ENCODE measurements at places on chromosomes 4 and X. TPM values are rescaled to one million over a fixed set of nuclear protein-coding genes. Genes with fewer than 3 reads are reported as not detected.

The CT55 gene
- polyA plus RNA-seq: not detected

The KCNE5 gene
- polyA plus RNA-seq: 4.0 TPM

The TMPRSS11B gene
- polyA plus RNA-seq: 0.22 TPM

The NSG1 gene
- polyA plus RNA-seq: 63.0 TPM

The PRDM8 gene
- polyA plus RNA-seq: 0.35 TPM

The CENPVL2 gene
- polyA plus RNA-seq: not detected

The FGFR3 gene
- polyA plus RNA-seq: 154 TPM

The MAGEA11 gene
- not detected for polyA plus RNA-seq

The RAB9B gene
- 3.0 TPM for polyA plus RNA-seq

The APELA gene
- polyA plus RNA-seq: 0.19 TPM

The HSFX2 gene
- not detected for polyA plus RNA-seq

The KDR gene
- polyA plus RNA-seq: 114 TPM

The OPHN1 gene
- polyA plus RNA-seq: 7.3 TPM

The DRP2 gene
- polyA plus RNA-seq: 1.7 TPM

The CT47B1 gene
- not detected for polyA plus RNA-seq

The TKTL2 gene
- polyA plus RNA-seq: not detected

The IQSEC2 gene
- 14.4 TPM for polyA plus RNA-seq

The KIT gene
- 82.4 TPM for polyA plus RNA-seq

The SOWAHB gene
- 3.2 TPM for polyA plus RNA-seq

The CLCN4 gene
- 5.8 TPM for polyA plus RNA-seq

The PDGFC gene
- 25.0 TPM for polyA plus RNA-seq

The NOX1 gene
- 0.75 TPM for polyA plus RNA-seq

The CORIN gene
- 3.4 TPM for polyA plus RNA-seq

The RNF4 gene
- polyA plus RNA-seq: 55.4 TPM

The ALG13 gene
- polyA plus RNA-seq: 47.0 TPM

The HOPX gene
- 46.2 TPM for polyA plus RNA-seq

The GLRB gene
- polyA plus RNA-seq: 5.4 TPM

The NKX6-1 gene
- polyA plus RNA-seq: not detected

The RAB39B gene
- 1.1 TPM for polyA plus RNA-seq

The CCDC120 gene
- polyA plus RNA-seq: 17.7 TPM

The FATE1 gene
- 0.41 TPM for polyA plus RNA-seq

The CHRDL1 gene
- polyA plus RNA-seq: 12.6 TPM

The LDB2 gene
- polyA plus RNA-seq: 87.9 TPM

The ARHGAP24 gene
- 24.3 TPM for polyA plus RNA-seq

The EPHA5 gene
- 0.03 TPM for polyA plus RNA-seq

The SLC16A2 gene
- 21.8 TPM for polyA plus RNA-seq

The FAM9B gene
- polyA plus RNA-seq: not detected

The PABPC1L2A gene
- polyA plus RNA-seq: not detected

The ALB gene
- polyA plus RNA-seq: 6.2 TPM

The CT45A3 gene
- 25.1 TPM for polyA plus RNA-seq

The CC2D2A gene
- polyA plus RNA-seq: 61.3 TPM

The AADAT gene
- polyA plus RNA-seq: 50.7 TPM

The SMIM31 gene
- 0.48 TPM for polyA plus RNA-seq

The FAT1 gene
- 185 TPM for polyA plus RNA-seq

The RFC1 gene
- polyA plus RNA-seq: 57.3 TPM

The ASB12 gene
- polyA plus RNA-seq: 0.60 TPM

The MSANTD1 gene
- 0.85 TPM for polyA plus RNA-seq

The SOX3 gene
- 0.15 TPM for polyA plus RNA-seq

The PPARGC1A gene
- polyA plus RNA-seq: 5.6 TPM

The ZNF718 gene
- polyA plus RNA-seq: 8.6 TPM

The SCD5 gene
- 35.5 TPM for polyA plus RNA-seq

The LEF1 gene
- polyA plus RNA-seq: 29.1 TPM

The HTRA3 gene
- 13.7 TPM for polyA plus RNA-seq

All from right lung (tissue), 10 donors.